ENCODE measurements at places on chromosomes 4 and X.
A peak's percentile ranks its signal among the peaks of the same experiment; 100 is the strongest.

- no peak for DNase-seq
Measured at GRCh38 chrX:40975951-40976350, 109.3 kb upstream of the USP9X start.

- no peak for DNase-seq
Measured at GRCh38 chr4:11287055-11287454, 141.6 kb downstream of the HS3ST1 start.

DNA sequence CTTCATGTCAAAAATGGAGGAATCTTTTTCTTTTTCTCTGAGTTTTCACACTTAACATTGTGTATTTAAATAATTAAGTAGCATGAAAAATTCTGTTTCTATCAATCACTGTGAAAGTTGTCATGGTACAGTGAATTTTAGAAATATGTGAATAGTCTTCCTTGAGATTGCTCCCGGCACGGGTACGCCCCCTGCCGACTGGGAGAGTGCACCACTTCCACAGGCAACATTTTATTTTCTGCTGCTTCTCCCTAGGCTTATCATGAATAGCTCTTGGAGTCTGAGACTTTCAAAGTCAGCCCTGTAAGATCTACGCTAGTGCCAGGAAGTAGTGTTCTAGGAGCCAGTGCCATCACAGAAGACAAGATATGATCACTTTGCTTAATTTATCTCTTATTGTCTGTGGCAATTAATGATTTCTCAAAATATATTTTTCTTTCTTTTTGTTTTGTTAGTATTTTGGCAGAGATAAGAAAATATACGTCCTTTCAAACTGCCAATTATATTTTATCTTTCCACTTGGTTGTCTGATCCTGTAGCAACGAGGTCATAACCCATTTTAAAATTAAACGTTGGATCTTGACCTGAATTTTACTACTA is 763.8 kb upstream of the AADAT start:
- peak; percentile 4 for DNase-seq

GRCh38 chrX:78314561-78314960 is 12.8 kb downstream of the CYSLTR1 start:
- DNase-seq = no peak

DNA sequence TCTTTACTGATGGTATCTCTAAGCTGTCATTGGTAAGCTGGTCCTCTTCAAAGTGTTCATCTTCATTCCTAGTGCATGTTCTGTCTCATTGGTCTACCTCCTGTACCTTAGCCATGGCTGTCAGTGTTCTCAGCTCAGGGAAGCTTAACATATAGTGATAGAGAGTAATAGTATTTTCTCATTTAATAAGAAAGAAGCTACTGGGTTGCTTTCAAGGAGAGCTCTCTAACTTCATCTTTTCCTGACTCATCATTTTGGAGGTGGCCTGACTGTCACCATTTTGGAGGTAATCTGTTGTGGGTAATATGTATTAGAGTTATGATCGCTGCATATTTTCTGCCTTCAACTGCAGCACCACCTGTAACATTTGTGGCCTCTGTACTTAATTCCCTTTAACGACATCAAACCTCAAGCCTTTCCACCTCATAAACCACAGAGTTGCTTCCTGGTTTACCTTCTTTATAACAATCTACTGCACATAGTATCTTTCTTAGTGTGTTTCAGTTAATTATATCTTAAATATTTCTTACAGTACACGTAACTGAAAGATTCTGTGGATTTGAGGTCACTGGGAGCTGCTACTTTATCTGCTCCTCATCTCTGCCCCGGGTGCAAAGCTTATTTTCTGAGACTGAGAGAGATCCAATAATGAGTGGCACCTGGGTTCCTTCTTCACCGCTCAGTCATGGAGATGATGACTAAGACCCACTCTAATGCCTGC is 474.0 kb upstream of the TECRL start:
- DNase-seq = no peak

DNA sequence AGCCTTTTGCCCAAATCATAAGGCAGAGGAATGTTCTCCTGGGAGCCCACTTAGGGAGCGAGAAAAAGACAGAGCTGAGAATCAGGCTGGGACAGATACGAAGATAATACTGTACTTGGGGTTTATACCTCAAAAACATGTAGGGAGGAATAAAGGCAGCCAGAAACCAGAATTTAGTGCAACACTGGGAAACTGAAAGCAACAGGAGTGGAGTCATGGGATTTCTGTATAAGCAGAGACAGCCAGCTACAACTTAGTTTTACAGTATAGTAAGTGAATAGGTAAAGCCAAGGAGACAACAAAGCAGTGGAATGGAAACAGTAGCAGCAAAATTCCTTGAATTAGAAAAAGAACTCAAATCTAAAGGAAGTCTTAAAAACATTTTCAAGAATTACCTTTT is 413.2 kb downstream of the FAT4 start:
- DNase-seq = no peak

GRCh38 chrX:115047181-115047580 is 29.8 kb upstream of the IL13RA2 start:
- DNase-seq = no peak

- no peak for DNase-seq
Measured at GRCh38 chrX:84715315-84715714, 213.1 kb upstream of the HDX start.

- DNase-seq = no peak
Measured at GRCh38 chrX:12991575-12991974, 16.7 kb downstream of the TMSB4X start.

DNA sequence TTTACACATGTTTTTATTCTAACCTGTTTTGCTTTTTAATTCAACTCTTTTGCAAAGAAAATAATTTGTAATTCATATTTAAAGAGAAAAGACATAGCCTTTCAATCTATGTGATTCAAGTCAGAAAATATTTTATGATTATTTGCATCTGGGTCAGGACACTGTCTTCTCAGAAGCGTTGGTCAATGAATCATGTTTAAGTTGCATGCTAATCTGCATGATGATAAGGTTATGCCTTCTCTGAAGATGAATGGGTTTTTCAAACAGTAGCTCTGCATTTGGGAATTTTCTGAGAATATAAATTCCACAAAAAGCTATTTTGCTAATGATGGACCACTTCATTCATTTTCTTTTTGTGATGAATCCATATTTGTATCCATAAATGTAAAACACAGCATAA is 282.5 kb downstream of the TMA16 start:
- DNase-seq = no peak

DNA sequence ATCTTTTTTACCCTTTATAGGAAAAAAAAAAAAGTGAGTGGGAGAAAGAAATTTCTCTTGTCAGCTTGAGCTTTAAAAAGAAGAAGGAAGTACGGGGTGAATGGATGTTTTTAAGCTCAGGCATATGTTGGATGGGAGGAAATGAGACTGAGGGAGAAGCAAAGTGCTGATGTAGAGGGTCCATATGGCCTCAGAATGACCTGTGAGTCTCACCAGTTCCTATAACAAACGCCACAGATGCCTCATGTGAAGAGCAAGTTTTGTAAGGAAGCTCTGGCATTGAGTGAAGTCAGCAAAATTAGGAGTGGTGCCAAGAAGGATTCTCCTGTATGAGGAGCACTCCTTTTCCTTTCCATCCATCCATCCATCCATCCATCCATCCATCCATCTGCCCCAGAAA is 214.6 kb downstream of the PTTG2 start:
- DNase-seq = no peak

DNA sequence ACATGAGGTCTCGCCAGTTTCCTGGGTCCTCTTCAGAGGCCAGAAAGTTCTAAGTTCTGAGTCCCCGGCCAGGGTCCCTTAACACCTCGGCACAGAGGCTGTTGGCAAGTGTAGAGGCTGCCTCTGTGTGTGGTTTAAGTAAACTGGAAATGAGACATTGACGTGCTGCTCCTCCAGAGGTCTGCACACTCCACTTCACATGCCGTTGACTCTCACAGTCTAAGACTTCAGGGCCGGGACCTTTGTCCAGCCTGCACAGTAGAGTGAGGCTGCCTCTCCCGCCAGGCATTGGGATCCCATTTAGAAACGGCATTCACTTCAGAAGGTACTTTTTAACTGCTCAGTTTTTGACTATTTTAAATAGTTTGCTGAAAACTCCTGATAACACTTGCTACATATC is 10.6 kb upstream of the TADA2B start:
- DNase-seq = no peak

- DNase-seq = no peak
Measured at GRCh38 chr4:36230534-36230933, 13.8 kb downstream of the ARAP2 start.

DNA sequence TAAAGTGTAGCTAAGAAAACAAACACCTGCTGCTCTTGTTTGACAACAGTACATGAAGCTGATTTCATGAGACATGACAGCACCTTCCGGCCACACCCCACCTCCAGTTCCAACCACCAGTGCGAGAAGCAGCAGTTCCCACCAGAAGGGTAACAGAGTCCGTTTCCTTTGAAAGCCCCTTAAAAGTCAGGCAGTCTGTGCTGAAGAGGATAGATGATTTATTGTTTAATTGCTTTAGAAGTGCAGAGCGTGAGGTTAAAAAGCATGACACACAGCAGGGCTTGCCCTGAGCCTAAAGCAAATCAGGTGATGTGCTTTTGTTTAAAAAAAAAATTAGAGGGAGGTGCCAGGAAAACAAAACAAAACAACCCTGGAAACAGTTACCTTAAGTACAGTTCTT is 82.6 kb downstream of the HADH start:
- DNase-seq = peak; percentile 23

DNA sequence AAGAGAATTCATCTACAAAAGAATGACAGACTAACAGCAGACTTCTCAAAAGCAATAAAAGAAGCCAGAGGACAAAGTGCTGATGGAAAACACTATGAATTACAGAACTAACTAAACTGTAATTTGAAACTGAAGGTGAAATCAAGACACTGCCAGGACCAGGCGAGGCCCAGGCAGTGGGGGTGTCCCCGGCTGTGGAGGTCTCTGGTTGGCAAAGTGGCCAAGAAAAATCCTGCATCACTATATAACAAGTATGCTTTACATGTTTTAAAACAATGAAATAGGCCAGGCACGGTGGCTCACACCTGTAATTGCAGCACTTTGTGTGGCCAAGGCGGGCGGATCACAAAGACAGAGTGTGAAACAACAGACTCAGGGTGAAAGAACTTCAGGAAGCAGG is 32.9 kb downstream of the CHM start:
- DNase-seq = no peak

GRCh38 chrX:19683358-19683757 is 168.1 kb upstream of the MAP3K15 start:
- DNase-seq = no peak

GRCh38 chr4:85142451-85142850 is 176.0 kb upstream of the WDFY3 start:
- no peak for DNase-seq

GRCh38 chr4:70303090-70303489 is 31.7 kb upstream of the CABS1 start:
- no peak for DNase-seq

DNA sequence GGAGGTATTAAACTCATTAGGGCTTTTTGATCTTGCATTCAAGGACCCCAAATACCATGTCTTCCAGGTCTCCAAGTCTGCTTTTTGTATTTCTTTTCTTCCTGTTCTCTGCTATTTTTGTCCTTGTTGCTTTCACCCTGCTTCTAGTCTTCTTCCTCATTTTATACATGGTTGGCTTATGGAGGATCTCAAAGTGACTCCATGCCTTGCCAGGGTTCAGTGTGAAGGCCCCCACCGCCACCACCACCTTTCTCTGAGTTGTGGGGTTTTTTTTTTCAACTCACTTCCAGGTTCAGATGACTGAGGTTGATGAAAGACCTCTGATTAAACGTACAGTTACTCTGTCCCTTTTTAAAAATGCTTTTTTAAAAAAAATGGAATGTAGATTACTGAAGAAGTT is 96.3 kb downstream of the MAML3 start:
- no peak for DNase-seq

DNA sequence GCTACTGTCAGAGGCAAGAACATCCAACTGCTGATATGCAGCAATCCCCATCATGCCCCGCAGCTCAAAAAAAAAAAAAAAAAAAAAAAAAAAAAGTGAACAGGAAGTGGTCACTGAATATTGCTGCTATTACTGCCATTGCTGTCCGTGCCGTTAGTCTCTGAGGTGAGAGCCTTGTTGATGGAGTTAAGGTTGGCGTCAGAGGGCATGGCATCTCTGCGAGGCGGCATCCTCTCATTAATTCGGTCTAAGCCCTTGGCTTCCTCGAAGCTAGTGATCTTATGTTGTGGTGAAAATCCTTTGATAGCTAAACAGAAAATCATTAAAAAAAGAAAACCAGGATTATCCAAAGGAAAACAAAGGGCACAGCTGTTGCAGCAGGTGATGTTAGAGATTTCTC is 321.6 kb downstream of the PPP3CA start:
- no peak for DNase-seq

- DNase-seq = no peak
Measured at GRCh38 chr4:21307709-21308108, 607.5 kb downstream of the PACRGL start.

GRCh38 chrX:102808336-102808735 is 87.8 kb downstream of the GPRASP3 start:
- no peak for DNase-seq

GRCh38 chr4:152385551-152385950 is 150.3 kb downstream of the FBXW7 start:
- DNase-seq = no peak

DNA sequence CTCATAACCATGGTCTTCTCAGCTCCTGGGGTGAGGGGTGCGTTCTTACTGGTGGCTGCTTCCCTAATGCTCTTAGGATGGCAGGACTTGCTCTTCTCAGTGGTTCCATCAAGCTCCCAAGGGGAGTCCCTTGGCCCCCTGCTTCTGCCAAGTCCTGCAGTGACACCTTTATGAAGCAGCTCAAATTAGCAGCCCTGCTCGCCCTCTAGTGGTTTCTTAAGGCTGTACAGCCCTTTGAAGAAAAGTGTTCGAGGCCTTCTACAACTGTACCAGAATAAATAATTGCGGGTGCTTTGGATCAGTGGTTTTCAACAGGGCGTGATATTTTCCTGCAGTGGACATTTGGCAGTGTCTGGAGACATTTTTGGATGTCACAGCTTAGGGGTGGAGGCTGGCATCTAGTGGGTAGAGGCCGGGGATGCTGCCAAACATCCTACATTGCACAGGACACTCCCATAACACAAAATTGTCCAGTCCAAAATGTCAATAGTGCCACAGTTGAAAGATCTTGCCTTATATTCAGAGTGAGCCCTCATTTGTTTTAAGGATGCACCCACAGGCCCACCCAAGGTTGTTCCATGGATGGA is 204.7 kb upstream of the S100G start:
- DNase-seq = peak; percentile 2

- no peak for DNase-seq
Measured at GRCh38 chr4:187940299-187940698, 55.3 kb upstream of the ZFP42 start.

DNA sequence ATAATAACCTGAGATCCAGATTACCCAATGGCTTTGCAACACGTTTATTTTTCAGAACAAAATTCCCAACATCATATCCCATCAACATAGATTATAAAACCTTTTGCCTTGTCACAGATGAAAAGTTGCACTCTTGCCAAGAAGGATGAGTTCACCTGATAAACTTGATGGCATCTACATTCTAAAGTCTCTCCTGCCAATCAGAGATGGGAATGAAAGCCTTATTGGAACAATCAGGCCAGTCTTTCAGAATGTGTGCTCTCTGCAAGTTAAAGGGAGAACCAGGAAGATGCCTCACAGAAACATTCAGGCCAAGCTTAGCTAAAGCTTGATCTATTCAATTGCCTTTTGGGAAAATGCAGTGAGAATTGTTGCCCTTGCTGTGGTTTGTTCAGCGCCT is 1.3 kb downstream of the LPAR4 start:
- no peak for DNase-seq
